ENCODE measurements at places on chromosomes 4 and X. TPM values are rescaled to one million over a fixed set of nuclear protein-coding genes. Genes with fewer than 3 reads are reported as not detected.
A peak's percentile ranks its signal among the peaks of the same experiment; 100 is the strongest.

Gene CFI
- total RNA-seq, result 66.8 TPM

- DNase-seq, result peak; percentile 55
Measured at GRCh38 chrX:140507982-140508305, 3.1 kb upstream of the SOX3 start.

Gene ERCC6L
- 1.5 TPM for total RNA-seq

Gene KIAA1210
- total RNA-seq, result not detected

DNA sequence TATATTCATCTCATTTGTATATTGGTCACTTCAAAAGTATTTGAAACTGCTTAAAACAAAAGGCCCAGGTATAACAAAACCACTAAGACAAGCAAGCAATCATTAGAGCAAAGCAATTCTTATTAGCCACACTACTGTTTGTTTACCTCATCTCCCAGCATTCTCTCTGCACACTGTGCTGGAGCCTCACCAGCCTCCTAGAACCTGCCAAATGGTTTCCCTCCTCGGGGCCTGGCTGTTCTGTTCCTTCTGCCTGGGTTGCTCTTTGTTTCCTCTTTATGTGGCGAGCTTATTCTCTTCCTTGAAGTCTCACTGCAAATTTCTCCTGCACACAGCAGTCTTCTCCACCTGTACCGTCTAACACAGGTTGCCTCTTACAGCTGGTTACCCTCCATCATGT lies 67.5 kb upstream of the MND1 start:
- no peak for DNase-seq

DNA sequence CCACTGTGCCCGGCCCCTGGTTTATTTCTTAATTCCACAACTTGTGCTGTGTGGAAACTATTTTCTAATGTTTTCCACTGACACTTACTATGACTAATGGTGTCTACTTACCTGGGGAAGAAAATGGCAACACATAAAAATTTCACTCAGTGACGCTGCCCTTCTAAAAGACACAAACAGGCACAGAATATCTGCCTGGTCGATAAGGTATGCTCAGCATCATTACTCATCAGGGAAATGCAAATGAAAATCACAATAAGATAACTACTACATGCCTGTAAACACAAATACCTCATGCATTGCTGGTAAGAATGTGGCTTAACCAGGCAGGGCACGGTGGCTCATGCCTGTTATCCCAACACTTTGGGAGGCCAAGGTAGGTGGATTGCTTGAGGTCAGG lies 61.6 kb downstream of the UBE2K start:
- DNase-seq, result no peak

Gene LGI2
- 7.7 TPM for total RNA-seq

DNA sequence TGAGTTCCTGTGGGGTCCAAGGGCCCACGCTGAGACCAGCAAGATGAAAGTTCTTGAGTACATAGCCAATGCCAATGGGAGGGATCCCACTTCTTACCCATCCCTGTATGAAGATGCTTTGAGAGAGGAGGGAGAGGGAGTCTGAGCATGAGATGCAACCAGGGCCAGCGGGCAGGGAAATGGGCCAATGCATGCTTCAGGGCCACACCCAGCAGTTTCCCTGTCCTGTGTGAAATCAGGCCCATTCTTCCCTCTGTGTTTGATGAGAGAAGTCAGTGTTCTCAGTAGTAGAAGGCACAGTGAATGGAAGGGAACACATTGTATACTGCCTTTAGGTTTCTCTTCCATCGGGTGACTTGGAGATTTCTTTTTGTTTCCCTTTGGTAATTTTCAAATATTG lies 4.8 kb downstream of the MAGEA11 start:
- DNase-seq, result no peak
